Mesenchymal stem cell (in vitro differentiated cells and primary cell): ENCODE measurements at places on chromosomes 11 and 22.
A peak's percentile ranks its signal among the peaks of the same experiment; 100 is the strongest.

GRCh38 chr11:47918882-47919495 lies 61.4 kb upstream of the PTPRJ start:
- DNase-seq, result peak; percentile 73

GRCh38 chr11:93604008-93604660 lies 57.3 kb upstream of the CEP295 start:
- DNase-seq, result no peak

DNA sequence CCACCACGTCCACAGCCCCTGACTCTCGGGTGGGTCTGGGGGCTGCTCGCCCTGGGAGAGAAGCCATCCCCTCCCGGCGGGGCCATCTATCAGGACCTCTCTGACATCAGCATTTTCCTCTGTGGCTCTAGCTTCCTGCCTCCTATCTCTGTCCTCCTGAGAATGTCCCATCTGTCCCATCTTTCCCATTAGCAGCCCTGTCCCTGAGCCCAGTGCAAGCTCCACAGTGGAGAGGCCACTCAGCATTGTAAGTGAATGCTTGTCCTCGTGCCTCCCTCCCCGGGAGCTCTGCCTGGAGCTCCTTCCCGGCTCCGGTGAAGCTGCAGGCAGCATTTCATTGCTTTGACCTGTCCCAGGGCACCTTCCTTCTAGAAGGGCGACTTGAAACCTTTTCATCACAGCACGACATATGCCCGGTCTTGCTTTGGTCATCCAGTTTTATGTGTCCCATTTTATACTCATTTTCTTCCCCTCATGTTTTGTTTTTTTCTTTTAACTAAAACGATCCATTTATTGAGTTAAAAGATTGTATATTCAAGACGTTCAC lies 49.7 kb downstream of the RTN4R start:
- DNase-seq, result no peak

GRCh38 chr22:20211409-20211996 lies 56.6 kb downstream of the RTN4R start:
- no peak for DNase-seq

DNA sequence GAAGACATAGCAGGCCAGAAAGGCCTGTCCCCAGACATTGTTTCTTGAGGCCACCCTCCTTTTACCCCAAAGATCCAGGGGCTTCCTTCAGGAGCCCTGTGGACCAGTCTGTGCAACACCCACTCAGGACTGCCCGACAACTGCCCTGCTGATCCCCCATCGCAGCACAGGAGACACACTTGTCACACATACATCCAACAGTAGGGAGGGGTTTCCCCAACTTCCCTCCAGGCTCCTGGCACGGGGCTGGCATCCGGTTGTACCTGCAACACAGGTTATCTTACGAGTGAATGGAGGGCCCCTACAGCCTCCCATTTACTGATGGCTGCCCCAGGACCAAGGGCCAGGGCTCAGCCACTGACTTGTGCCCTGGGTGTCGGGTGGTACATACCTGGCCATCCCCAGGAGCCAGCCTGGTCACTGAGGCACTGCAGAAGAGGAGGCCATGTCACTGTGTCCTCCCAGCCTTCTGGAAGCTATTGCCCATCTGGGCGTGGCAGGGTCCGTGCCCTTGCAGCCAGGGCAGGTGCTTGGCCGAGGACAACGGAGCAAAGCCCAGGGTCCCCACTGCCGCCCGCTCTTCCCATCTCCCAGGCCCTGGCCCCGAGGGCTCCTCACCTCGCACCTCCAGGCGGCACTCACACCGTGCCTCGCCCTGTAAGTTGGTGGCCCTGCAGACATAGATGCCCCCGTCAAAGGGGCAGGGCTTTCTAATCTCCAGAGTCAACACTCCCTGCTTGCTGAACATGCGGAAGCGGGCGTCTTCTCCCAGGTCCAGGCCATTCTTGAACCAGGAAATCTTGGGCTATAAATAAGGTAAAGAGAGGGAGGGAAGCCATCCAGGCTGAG lies 20.8 kb downstream of the MYBPC3 start:
- no peak for DNase-seq

DNA sequence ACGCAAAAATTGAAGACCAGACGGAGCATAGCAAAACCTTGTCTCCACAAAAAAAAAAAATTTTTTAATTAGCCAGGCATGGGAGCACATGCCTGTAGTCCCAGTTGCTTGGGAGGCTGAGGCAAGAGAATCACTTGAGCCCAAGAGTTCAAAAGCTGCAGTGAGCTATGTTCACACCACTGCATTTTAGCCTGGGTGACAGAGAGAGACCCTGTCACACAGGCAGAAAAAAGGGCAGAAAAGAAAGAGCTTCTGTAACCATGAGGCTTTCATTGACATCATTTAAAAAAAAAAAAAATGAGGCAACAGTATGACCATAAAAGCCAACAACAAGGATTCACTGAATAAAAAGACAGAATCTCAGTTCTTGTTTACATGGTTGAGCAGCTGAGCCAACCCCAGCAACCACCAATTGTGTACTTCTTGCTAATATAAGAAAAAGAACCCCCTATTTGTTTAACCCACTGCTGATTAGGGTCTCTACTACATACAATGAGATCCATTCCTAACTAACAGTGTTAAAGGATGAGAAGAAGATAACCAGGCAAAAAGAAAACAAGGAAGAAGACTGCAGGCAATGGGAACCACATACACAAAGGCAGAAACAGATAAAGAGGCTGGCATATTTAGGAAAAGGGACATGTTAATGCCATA lies 86.2 kb upstream of the SCUBE2 start:
- no peak for DNase-seq

DNA sequence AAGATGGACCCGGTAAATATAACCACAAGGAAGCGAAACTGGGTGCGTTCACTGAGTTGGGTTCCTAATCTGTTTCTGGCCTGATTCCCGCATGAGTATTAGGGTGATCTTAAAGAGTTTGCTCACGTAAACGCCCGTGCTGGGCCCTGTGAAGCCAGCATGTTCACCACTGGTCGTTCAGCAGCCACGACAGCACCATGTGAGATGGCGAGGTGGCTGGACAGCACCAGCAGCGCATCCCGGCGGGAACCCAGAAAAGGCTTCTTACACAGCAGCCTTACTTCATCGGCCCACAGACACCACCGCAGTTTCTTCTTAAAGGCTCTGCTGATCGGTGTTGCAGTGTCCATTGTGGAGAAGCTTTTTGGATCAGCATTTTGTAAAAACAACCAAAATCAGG lies 74.4 kb downstream of the NCAPD3 start:
- no peak for DNase-seq

DNA sequence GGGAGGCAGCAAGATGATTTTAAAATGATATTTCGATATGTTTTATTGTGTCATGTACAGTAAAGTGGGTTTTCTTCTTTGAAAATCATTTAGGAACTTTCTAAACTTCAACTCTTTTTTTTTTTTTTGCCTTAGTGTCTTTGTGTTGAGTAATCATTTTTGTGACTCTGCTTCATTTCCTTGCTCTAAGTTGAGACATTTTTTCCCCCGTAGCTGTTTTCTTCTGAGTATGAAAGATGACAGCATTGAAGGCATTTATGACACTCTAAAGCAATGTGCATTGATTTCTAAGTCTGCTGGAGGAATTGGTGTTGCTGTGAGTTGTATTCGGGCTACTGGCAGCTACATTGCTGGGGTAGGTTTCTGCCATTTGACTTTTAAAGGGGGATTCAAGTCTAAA lies 23.5 kb downstream of the RRM1 start:
- peak; percentile 21 for DNase-seq
